ENCODE measurements at places on chromosomes 13 and 19. TPM values are rescaled to one million over a fixed set of nuclear protein-coding genes. Genes with fewer than 3 reads are reported as not detected.

The CRX gene
- total RNA-seq = not detected

The CEACAM16 gene
- total RNA-seq = not detected

The CCDC169 gene
- 4.4 TPM for total RNA-seq

The KLHL1 gene
- not detected for total RNA-seq

The ZFP14 gene
- 3.4 TPM for total RNA-seq

The ZGLP1 gene
- total RNA-seq = 0.13 TPM

The LTBP4 gene
- 14.5 TPM for total RNA-seq

The ZNF98 gene
- total RNA-seq = 0.25 TPM

The ZNF541 gene
- total RNA-seq = 0.13 TPM

The CLDND2 gene
- not detected for total RNA-seq

The CHST8 gene
- not detected for total RNA-seq

The KLK12 gene
- not detected for total RNA-seq

The ZNF723 gene
- not detected for total RNA-seq

The SYDE1 gene
- total RNA-seq = 19.3 TPM

The EDNRB gene
- 9.4 TPM for total RNA-seq

The MEDAG gene
- 183 TPM for total RNA-seq

The TGFBR3L gene
- total RNA-seq = 0.92 TPM

The MAST1 gene
- 0.13 TPM for total RNA-seq

The ZSCAN4 gene
- not detected for total RNA-seq

The PSG2 gene
- not detected for total RNA-seq

The NALCN gene
- 13.6 TPM for total RNA-seq

The KLF2 gene
- total RNA-seq = 3.2 TPM

The C1QTNF9 gene
- total RNA-seq = not detected

The R3HDM4 gene
- total RNA-seq = 17.6 TPM

The TGFB1 gene
- total RNA-seq = 37.2 TPM

The LGALS14 gene
- total RNA-seq = not detected

The RDH8 gene
- total RNA-seq = not detected

The KMT2B gene
- 5.9 TPM for total RNA-seq

The TNFSF13B gene
- total RNA-seq = 9.0 TPM

The PINLYP gene
- 5.3 TPM for total RNA-seq

The SIGLEC5 gene
- not detected for total RNA-seq

The SGCG gene
- not detected for total RNA-seq

The CALR3 gene
- 0.06 TPM for total RNA-seq

The PEG3 gene
- 4.4 TPM for total RNA-seq

The IL4I1 gene
- total RNA-seq = 0.13 TPM

The ERICH4 gene
- total RNA-seq = not detected

The PNMA8A gene
- total RNA-seq = 4.8 TPM

The IZUMO1 gene
- not detected for total RNA-seq

The C3 gene
- total RNA-seq = 1.1 TPM

The CLEC17A gene
- 0.06 TPM for total RNA-seq

The PRR20D gene
- total RNA-seq = not detected
